Stimulated activated CD4-positive, alpha-beta T cell treated with anti-CD3 and anti-CD28 coated beads, Interleukin-1b, Interleukin-23, amount 100 ng/mL, for 1 hour (primary cell): ENCODE measurements at places on chromosomes 13 and 19.

DNA sequence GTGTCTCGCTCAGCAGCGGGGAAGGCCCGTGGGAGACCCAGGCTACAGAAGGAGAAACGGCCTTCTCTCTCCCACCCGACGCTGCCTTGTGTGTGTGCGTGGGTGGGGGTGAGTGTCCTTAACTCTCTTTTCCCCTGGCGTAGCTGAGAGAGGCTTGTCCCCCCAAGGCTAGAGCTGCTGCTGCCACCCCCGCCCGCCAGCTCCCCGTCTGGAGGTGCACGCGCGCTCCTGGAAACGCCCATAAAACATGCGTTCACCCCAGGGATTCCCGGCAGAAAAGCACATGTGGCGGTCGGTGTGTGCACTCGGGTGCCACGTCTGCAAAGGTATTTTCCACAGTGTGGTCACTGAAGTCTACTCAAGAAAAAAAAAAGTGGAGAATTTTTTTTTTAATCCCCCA lies 36.1 kb downstream of the GADD45B start:
- no peak for DNase-seq

- no peak for DNase-seq
Measured at GRCh38 chr19:31418055-31418454, 68.8 kb upstream of the TSHZ3 start.

- DNase-seq = no peak
Measured at GRCh38 chr13:97067017-97067895, 73.0 kb upstream of the OXGR1 start.

- DNase-seq = no peak
Measured at GRCh38 chr19:54427586-54427985, 12.3 kb downstream of the TTYH1 start.

DNA sequence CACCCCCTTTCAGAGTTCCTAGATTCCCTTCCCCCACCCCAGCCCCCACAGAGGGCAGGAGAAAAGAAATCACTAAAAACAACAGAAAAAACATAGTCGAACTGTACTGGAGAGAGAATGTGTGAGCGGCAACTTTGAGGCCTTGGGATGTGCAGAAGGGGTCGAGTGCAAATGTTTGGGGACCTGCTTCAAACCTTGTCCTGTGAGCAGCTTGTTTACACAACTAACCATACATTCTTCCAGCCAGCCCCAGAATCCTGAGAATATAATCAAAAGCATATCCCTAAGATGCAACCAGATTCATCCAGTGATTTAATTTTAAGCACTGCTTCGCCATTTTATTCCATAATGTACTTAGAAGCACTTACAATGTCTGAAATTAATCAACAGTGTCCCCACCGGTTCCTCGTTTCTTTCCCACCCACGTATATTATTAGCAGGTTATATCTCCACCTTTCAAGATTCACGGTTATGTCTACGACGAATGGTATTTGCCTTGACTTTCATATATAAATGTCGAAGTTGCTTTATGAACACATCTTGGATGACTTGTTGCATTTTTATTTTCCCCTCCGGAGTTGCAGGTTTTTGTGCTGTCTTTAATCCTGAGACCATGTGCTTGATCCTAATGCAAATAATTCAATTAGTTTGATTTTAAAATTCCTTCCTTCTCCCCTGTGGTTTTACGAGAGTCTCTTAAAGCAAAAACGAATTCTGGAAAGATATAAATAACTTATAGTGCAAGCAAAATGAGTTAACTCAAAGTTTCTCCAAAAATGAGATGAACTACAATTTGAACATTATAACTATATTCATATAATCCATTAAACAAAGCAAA lies 107.6 kb downstream of the ZIC5 start:
- DNase-seq = no peak

- no peak for DNase-seq
Measured at GRCh38 chr13:112879283-112879833, 89.7 kb upstream of the MCF2L start.

DNA sequence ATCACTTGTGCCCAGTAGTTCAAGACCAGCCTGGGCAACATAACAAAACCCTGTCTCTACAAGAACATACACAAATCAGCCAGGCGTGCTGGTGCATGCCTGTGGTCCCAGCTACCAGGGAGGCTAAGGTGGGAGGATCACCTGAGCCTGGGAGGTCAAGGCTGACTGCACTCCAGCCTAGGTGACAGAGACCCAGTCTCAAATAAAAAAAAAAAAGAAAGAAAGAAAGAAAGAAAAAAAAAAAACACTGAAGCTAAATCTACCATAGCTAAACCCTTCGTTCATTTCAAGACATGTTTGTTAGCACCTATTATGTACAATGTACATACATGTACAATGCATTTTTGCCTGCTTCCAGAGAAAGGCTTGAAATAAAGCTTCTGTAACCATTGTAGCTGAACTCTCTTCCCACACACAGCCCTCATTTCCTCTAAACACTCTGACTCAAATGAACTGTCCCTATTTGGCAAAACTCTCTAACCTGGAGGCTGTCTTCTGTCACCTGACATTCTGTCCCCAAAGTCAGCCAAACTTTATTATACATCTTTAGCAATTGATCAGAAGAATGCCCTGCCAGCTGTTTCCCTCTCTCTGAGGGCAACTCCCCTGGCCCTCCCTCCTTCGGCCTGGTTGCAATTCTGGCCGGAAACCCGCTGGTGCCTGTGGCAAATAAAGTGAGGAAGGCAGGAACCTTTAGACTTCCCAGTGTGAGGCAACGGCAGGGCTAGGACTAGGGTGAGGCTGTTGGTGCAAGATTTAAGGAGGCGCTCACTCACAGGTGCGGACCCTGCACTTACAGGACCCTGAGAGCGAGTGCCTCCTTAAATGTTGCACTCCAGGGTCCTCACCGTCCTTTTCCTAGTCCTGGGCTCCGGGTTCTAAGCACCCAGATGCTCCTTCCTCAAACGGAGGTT lies 1.8 kb downstream of the ETHE1 start:
- no peak for DNase-seq

DNA sequence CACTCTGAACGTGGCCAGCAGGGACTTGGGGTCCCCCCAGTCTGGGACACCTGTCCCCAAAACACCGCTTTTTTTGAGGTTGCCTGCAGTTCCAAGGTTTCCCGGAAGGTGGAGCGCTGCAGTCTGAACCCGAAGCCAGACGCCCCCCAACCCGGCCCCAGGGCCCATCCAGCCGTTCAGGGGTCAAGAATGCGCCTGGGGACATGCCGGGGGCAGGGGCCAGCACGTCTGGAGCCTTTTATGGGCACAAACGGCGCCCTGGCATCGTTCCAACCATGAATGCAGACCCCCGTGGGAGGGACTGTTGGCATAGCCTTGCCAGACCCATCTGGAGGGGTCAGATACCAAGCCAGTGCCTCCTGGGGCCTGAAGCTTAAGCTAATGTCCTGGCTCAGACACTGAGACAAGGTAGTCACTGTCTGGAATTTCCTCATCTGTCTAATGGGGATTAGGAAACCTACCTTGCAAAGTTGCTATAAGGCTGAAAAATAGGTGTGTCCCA lies 6.9 kb downstream of the S1PR5 start:
- no peak for DNase-seq
